ENCODE measurements at places on chromosomes 5 and 9. TPM values are rescaled to one million over a fixed set of nuclear protein-coding genes. Genes with fewer than 3 reads are reported as not detected.

Gene SHROOM1
- total RNA-seq, result 2.6 TPM

Gene CYLC2
- not detected for total RNA-seq

Gene NPR3
- 422 TPM for total RNA-seq

Gene CDX1
- 0.09 TPM for total RNA-seq

Gene FBXW11
- 60.7 TPM for total RNA-seq

Gene GRXCR2
- total RNA-seq, result not detected

Gene AGGF1
- total RNA-seq, result 32.0 TPM

Gene RANBP17
- total RNA-seq, result 2.1 TPM

Gene RNF183
- not detected for total RNA-seq

Gene AFAP1L1
- 2.4 TPM for total RNA-seq

Gene SLC25A2
- 0.18 TPM for total RNA-seq

Gene PCDHGA10
- total RNA-seq, result 4.3 TPM

Gene PCA3
- not detected for total RNA-seq

Gene ATP6V1G1
- 184 TPM for total RNA-seq

Gene MYOT
- not detected for total RNA-seq

Gene PRR7
- total RNA-seq, result 2.7 TPM

Gene SELENOP
- 131 TPM for total RNA-seq

Gene ADGRD2
- total RNA-seq, result not detected

Gene SLC31A2
- 10.0 TPM for total RNA-seq

Gene PCDHGB6
- 3.1 TPM for total RNA-seq

Gene HTR1A
- total RNA-seq, result not detected

Gene CLIC3
- total RNA-seq, result 7.8 TPM

Gene PCDHA8
- 0.09 TPM for total RNA-seq

Gene PCSK1
- total RNA-seq, result 1.3 TPM

Gene LRRC19
- not detected for total RNA-seq

All from smooth muscle cell of bladder (primary cell).